ENCODE measurements at places on chromosomes 2 and 18. TPM values are rescaled to one million over a fixed set of nuclear protein-coding genes. Genes with fewer than 3 reads are reported as not detected.

TEX44 gene
- total RNA-seq: not detected

MDH1B gene
- 0.37 TPM for total RNA-seq

WDR43 gene
- total RNA-seq: 33.3 TPM

SOX11 gene
- not detected for total RNA-seq

GRP gene
- total RNA-seq: not detected

ATOH8 gene
- total RNA-seq: 2.5 TPM

SPIRE1 gene
- 9.0 TPM for total RNA-seq

PRKAG3 gene
- not detected for total RNA-seq

CHRNA1 gene
- total RNA-seq: 1.1 TPM

EIPR1 gene
- 18.8 TPM for total RNA-seq

FHOD3 gene
- total RNA-seq: 2.5 TPM

RTN4 gene
- total RNA-seq: 199 TPM
